Neural crest cell (in vitro differentiated cells): ENCODE measurements at places on chromosomes 6 and 20. TPM values are rescaled to one million over a fixed set of nuclear protein-coding genes. Genes with fewer than 3 reads are reported as not detected.
A peak's percentile ranks its signal among the peaks of the same experiment; 100 is the strongest.

The ANKRD6 gene
- total RNA-seq, result 20.5 and 20.7 TPM in 2 replicates

- peaks cover 4% of the 10 kb centered on the region for H3K4me1 ChIP-seq
- H3K36me3 ChIP-seq, result peaks cover 5% of the 10 kb centered on the region
- no peaks in the 10 kb centered on the region for H3K27me3 ChIP-seq
- no peak overlapping the region for H3K4me3 ChIP-seq
- no peak overlapping the region for H3K27ac ChIP-seq
These were observed 17.0 kb downstream of the PHF20 start for GRCh38 chr20:35788796-35789195.

The WDR46 gene
- 54.5 and 60.6 TPM in 2 replicates for total RNA-seq

The C20orf141 gene
- total RNA-seq, result not detected in 2 replicates

The WFDC2 gene
- 7.4 and 8.7 TPM in 2 replicates for total RNA-seq

The MEI4 gene
- total RNA-seq, result 0.44 and 0.64 TPM in 2 replicates

The TREML1 gene
- total RNA-seq, result not detected in 2 replicates

DNA sequence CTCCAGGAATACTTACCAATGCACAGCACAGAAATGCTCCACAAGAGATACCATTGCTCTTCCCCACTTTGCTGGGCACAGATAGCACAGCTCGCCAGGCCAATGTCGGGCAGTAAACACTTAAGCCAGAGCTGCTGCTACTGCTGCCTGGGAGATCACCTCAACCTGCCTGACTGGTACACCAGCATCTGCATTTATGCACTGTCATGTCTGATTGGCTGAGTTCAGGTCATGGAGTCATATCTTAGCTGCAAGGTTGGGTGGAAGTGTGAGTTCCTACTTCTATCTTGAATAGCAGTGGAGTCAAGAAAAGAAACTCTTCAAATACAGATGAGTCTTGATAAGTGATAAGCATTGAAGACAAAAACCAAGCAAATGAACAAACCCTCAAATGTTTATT is 10.9 kb upstream of the ADGRF4 start:
- no peaks in the 10 kb centered on the region for H3K27me3 ChIP-seq
- no peaks in the 10 kb centered on the region for H3K36me3 ChIP-seq
- no peak for DNase-seq
- no peak overlapping the region for H3K27ac ChIP-seq
- no peak overlapping the region for H3K4me3 ChIP-seq

- H3K27ac ChIP-seq, result no peak overlapping the region
- no peaks in the 10 kb centered on the region for H3K36me3 ChIP-seq
- peaks cover 4% of the 10 kb centered on the region for H3K27me3 ChIP-seq
- peaks cover 35% of the 10 kb centered on the region for H3K4me1 ChIP-seq
These were observed 13.4 kb upstream of the CHRNA4 start for GRCh38 chr20:63374504-63374903.

The UNC5CL gene
- 1.5 and 1.6 TPM in 2 replicates for total RNA-seq

DNA sequence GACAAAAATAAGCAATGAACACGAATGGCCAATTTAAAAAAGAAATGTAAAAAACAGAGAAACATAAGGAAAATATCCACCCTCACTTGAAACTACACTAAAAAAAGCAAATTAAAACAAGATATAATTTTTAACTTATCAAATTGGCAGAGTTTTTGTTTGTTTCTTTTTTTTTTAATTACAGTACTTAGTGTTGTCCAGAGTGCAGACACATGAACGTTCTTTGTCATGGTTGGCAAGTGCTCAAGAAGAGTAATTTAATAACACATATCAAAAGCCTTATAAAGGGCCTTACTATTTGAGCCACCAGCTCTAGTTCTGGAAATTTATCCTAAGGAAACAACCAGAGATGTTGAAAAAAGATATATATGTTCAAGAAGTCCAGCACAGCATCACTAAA is 142.3 kb downstream of the ATXN1 start:
- H3K27me3 ChIP-seq, result no peaks in the 10 kb centered on the region
- no peak for DNase-seq
- no peak overlapping the region for H3K4me3 ChIP-seq
- no peaks in the 10 kb centered on the region for H3K4me1 ChIP-seq

The ZBTB12 gene
- total RNA-seq, result 60.8 and 61.1 TPM in 2 replicates

- peaks cover 19% of the 10 kb centered on the region for H3K4me1 ChIP-seq
- no peak overlapping the region for H3K4me3 ChIP-seq
- no peak overlapping the region for H3K27ac ChIP-seq
- H3K27me3 ChIP-seq, result peaks cover 49% of the 10 kb centered on the region
These were observed 114.3 kb upstream of the CD93 start for GRCh38 chr20:23200413-23200812.

GRCh38 chr6:54366667-54367327 is 58.6 kb downstream of the TINAG start:
- H3K27ac ChIP-seq, result no peak overlapping the region
- H3K36me3 ChIP-seq, result no peaks in the 10 kb centered on the region
- no peaks in the 10 kb centered on the region for H3K27me3 ChIP-seq
- DNase-seq, result no peak
- H3K4me1 ChIP-seq, result peaks cover 6% of the 10 kb centered on the region

GRCh38 chr6:146127447-146128215 is 98.8 kb downstream of the GRM1 start:
- H3K27ac ChIP-seq, result no peak overlapping the region
- no peaks in the 10 kb centered on the region for H3K4me1 ChIP-seq
- no peak overlapping the region for H3K4me3 ChIP-seq

The SLC17A9 gene
- total RNA-seq, result 1.2 and 1.4 TPM in 2 replicates

DNA sequence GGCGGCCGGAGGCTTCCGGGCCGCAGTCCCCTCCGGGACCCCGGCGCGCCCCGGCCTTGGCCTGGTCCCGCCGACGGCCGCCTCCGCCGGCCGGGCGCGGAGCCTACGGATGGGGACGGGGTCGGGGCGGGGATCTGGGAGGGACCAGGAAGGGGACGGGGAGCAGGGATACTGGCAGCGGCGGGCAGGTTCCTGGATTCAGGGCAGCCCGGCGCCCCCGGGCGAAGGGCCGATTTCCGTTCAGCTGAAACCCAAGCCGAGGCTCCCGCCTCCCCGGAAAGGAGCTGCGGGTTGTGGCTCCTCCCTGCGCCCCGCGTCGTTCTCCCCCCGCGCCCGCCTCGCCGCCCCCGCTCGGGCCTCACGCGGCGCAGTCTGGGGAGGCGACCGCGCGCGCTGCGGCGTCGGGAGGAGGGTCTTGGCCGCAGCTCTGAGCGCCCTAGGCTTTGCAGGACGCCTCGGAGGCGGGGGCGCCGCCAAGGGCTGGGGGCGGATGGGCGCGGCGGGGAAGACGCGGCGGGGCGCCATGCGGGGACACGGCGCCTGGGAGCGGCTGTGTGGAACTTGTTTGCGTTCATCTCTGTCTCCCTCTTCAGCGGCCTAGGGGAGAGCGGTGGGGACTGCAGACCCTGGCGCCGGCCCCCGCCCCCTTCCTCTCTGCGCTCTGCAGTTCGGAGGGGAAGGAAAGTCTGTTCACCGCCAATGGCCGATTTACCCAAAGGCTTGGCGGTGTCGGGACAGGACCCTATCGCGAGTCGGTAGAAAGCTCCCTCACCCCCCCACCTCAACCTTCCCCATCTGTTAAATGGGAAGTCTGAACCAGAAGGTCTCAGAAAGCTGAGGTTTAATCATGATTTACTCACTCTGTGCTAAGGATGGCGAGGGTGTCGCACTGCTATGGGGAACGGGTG is 22.7 kb upstream of the TMEM181 start:
- peak; percentile 43 for DNase-seq
- peaks cover 45% of the 10 kb centered on the region for H3K27me3 ChIP-seq
- H3K36me3 ChIP-seq, result no peaks in the 10 kb centered on the region
- H3K4me3 ChIP-seq, result peak overlapping the region; percentile 80
- peaks cover 6% of the 10 kb centered on the region for H3K4me1 ChIP-seq
- H3K27ac ChIP-seq, result no peak overlapping the region

- H3K4me3 ChIP-seq, result no peak overlapping the region
- DNase-seq, result no peak
- H3K27ac ChIP-seq, result no peak overlapping the region
- no peaks in the 10 kb centered on the region for H3K4me1 ChIP-seq
These were observed 398.3 kb upstream of the ARID1B start for GRCh38 chr6:156378853-156379252.

DNA sequence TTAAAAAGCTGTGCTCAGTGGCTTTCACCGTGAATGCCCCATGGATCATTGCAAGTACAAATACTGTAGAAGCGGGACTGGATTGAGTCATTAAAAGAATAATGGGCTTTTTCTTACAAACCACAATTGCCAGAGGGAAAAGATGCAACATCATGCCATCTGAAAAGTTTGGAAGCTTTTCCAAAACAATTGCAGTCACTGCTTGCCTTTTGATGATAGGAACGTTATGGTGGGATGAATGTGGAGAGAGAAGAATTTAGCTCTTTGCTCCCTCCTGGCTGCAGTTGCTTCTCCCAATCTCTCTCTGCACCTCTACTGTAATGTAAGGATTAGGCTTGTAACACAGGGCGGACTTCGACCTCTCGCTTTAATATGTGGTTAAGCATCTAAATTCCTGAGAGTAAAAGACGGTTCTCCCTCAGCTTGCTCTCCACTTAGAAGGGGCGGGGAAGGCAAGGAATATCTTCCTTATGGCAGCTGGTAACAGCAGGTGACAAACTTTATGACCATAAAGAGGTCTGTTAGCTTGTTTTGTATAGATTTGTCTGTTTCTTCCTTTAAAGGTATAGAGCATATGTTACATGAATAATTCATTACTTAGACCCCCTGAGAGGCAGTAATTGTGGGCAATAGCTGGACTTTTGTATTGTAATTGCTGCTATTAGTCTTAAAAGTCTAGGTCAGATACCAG is 376.1 kb downstream of the UTRN start:
- no peaks in the 10 kb centered on the region for H3K27me3 ChIP-seq
- H3K4me1 ChIP-seq, result peaks cover 63% of the 10 kb centered on the region
- peak overlapping the region; percentile 70 for H3K4me3 ChIP-seq
- H3K27ac ChIP-seq, result peak overlapping the region; percentile 36

GRCh38 chr20:45588800-45589199 is 9.7 kb upstream of the WFDC8 start:
- no peak for DNase-seq
- no peak overlapping the region for H3K27ac ChIP-seq
- no peak overlapping the region for H3K4me3 ChIP-seq
- H3K4me1 ChIP-seq, result no peaks in the 10 kb centered on the region

The SSTR4 gene
- not detected in 2 replicates for total RNA-seq

- no peak overlapping the region for H3K27ac ChIP-seq
- no peaks in the 10 kb centered on the region for H3K4me1 ChIP-seq
- no peaks in the 10 kb centered on the region for H3K36me3 ChIP-seq
- no peak overlapping the region for H3K4me3 ChIP-seq
- H3K27me3 ChIP-seq, result no peaks in the 10 kb centered on the region
These were observed 76.9 kb downstream of the PRL start for GRCh38 chr6:22219925-22220324.

GRCh38 chr6:105748737-105749161 is 337.4 kb upstream of the PRDM1 start:
- H3K4me1 ChIP-seq, result no peaks in the 10 kb centered on the region
- no peak for DNase-seq
- H3K4me3 ChIP-seq, result no peak overlapping the region
- no peaks in the 10 kb centered on the region for H3K27me3 ChIP-seq
- H3K36me3 ChIP-seq, result no peaks in the 10 kb centered on the region

DNA sequence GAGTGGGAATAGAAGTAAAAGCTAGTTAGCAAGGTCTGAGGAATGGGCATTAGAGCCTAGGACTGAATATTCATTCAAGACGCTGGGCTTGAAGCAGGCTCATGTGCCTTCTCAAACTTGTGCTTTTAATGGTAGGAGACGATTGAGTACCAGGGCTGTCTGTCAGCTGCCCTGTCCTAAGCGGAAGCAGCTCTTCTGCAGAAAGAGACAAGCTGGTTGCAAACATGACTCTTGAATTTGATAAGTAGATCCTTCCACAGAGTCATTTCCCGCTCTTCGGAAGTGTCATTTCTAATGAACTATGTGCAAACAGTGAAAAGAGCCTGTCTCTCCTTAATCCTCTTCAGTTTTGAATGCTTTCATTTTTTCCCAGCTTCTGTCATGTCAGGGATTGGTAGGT is 176.4 kb downstream of the TFAP2B start:
- H3K36me3 ChIP-seq, result no peaks in the 10 kb centered on the region
- H3K27ac ChIP-seq, result no peak overlapping the region
- H3K27me3 ChIP-seq, result no peaks in the 10 kb centered on the region
- no peak for DNase-seq
- H3K4me1 ChIP-seq, result no peaks in the 10 kb centered on the region

GRCh38 chr6:99002831-99003230 is 55.1 kb upstream of the FBXL4 start:
- H3K36me3 ChIP-seq, result no peaks in the 10 kb centered on the region
- H3K4me3 ChIP-seq, result no peak overlapping the region
- H3K27me3 ChIP-seq, result no peaks in the 10 kb centered on the region
- H3K4me1 ChIP-seq, result no peaks in the 10 kb centered on the region
- DNase-seq, result no peak

GRCh38 chr6:77566235-77566634 is 86.6 kb upstream of the MEI4 start:
- no peaks in the 10 kb centered on the region for H3K36me3 ChIP-seq
- peaks cover 8% of the 10 kb centered on the region for H3K4me1 ChIP-seq
- peaks cover 4% of the 10 kb centered on the region for H3K27me3 ChIP-seq

The SNAP91 gene
- total RNA-seq, result 8.1 and 8.7 TPM in 2 replicates

GRCh38 chr6:157323255-157323965 is at the start of gene TMEM242:
TMEM242 (minus strand) TSS chr6:157323519; CDS start chr6:157323499, 20 bp downstream.
- peak within 1 kb of the TSS; percentile 93 for H3K4me3 ChIP-seq
- H3K36me3 ChIP-seq, result no peaks in the 10 kb centered on the region
- peaks cover 26% of the 10 kb centered on the region for H3K4me1 ChIP-seq
- peak; percentile 97 for DNase-seq
- peak within 1 kb of the TSS; percentile 99 for H3K27ac ChIP-seq

The GATA5 gene
- 0.14 TPM in 1 of 2 replicates, not detected in the other for total RNA-seq

The FRS3 gene
- total RNA-seq, result 6.8 and 7.1 TPM in 2 replicates

- no peak for DNase-seq
- H3K4me3 ChIP-seq, result peak overlapping the region; percentile 41
- H3K27me3 ChIP-seq, result no peaks in the 10 kb centered on the region
- H3K27ac ChIP-seq, result no peak overlapping the region
These were observed 41.7 kb upstream of the PIM1 start for GRCh38 chr6:37127961-37128862.

DNA sequence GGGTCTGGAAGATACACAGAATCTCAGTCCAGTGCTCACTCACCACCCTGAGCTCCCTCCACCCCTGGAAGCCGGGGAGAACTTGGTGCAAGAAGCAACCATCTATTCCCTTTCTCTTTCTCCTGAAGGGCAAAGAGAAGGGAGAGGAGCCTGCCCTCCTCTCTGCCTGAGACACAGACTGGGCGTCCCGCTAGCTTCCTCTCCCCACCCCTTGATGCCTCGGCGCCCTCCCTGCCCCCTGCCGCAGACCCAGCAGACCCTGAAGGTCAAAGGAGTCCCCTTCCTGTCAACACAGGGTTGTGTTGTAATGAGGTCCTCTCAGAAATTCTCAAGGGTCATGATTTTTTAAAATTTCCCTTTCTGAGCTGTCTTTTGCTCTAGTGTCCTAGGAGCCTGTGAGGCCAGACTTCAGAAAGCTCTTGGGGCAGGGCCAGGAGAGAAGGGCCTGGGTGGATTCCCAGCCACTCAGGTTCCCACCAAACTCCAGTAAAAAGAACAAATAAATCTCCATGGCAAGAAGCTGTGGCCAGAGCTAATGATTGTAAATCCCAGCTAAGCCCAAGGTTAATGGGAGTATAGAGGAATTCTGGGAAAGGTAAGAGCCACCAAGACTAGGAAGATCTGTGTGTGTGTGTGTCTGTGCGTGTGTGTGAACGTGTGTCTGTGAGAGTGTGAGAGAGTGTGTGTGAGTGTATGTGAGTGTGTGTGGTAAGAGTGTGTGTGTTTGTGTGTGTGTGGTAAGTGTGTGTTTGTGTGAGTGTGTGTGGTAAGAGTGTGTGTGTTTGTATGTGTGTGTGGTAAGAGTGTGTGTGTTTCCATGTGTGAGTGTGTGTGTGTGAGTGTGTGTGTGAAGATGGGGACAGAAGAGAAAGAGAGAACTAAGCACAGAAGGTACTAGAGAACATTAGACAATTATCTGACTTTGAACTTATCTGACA is 1.1 kb upstream of the JPH2 start:
- H3K4me3 ChIP-seq, result peak overlapping the region; percentile 71
- DNase-seq, result no peak
- H3K4me1 ChIP-seq, result peaks cover 17% of the 10 kb centered on the region
- peaks cover 13% of the 10 kb centered on the region for H3K27me3 ChIP-seq
- H3K36me3 ChIP-seq, result no peaks in the 10 kb centered on the region
- peak overlapping the region; percentile 11 for H3K27ac ChIP-seq
